HT-29 (cell line): ENCODE measurements at places on chromosomes 7 and 10. TPM values are rescaled to one million over a fixed set of nuclear protein-coding genes. Genes with fewer than 3 reads are reported as not detected.
A peak's percentile ranks its signal among the peaks of the same experiment; 100 is the strongest.

GRCh38 chr7:127245002-127245401 lies 7.7 kb downstream of the GRM8 start:
- DNase-seq: no peak

DNA sequence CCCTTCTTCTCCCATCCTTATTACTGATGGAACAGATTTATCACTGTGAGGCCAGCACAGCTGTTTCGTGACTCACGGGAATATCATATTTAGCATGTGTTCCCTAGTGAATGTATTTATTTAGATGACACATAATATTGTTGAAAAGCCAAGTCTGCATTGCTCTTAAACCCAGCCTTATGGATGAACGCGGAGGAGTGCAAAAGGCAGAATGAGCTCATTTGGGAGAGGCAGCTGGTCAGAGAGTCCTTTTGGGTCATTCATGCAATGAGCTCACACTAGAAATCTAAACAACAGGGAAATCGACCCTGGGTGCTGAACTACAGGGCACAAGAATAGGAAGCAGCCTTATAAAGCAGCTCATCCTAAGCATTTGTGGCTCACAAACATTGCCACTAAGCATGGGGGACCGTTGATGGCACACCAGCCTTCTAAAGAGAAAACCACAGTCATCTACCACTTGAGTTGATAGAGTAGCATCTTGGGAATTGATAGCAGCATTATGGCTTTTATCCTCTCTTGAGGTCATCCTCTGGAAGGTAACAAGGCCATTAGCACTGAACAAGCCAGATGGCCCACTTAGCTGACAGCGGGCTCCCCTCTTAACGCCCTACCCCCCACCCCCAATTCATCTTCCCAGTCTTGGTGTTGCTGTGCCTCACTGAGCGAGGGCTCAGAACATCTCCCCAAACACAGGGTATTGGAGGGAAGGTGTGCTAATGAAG lies 32.9 kb upstream of the SDK1 start:
- no peak for DNase-seq

DNA sequence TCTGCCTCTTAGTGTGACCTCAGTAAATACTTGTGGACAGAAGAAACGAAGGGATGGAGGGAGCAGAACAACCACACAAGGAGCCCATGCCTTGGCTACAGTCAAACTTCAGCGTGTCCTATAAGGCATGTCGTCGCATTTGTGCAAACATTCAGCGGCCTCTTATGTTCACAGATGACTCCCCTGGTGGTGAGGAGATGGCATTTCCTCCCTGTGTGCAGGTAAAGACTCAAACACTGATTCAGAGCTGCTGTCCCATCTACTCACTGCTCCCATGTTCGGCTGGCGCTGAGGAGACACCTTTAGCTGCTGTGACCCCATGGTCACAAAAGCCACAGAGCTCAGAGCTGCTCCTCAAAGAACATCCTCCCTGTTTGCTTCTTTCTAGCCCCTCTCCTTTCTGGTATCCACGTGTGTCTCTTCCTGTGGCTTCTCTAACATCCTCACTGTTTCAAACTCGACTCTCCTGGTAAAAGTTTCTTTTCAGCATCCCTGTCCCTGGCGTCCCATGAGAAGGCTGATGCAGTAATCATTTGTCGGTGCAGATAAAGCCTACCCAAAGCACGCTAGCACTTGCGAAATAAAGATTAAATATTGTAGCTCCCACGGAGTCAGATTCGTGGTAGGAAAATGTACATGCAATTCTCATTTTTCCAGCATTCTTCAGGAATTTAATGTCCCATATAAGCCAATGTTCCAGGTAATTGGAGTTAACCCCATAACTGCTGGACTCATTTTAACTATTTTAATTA lies 124.9 kb upstream of the NEBL start:
- DNase-seq: peak; percentile 8

GRCh38 chr7:132515181-132515580 lies 61.1 kb downstream of the PLXNA4 start:
- no peak for DNase-seq

DNA sequence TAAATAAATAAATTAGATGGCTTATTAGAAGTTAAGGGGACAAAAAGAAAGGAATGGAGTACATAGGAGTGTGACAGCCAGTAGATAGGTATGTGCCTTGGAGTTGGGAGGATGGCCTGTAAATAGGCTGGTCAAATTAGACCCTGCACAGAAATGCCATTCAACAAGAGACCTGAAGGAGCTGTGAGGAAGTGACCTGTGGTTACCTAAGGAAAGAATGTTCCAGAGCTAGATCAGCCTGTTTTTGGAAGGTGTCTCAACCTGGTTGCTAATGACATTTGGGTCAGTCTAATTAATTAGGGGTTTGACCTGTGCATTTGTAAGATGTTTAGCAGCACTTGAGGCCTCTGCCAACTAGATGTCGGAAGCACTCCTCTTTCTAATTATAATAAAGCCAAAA lies 315.3 kb upstream of the PLXDC2 start:
- no peak for DNase-seq

DNA sequence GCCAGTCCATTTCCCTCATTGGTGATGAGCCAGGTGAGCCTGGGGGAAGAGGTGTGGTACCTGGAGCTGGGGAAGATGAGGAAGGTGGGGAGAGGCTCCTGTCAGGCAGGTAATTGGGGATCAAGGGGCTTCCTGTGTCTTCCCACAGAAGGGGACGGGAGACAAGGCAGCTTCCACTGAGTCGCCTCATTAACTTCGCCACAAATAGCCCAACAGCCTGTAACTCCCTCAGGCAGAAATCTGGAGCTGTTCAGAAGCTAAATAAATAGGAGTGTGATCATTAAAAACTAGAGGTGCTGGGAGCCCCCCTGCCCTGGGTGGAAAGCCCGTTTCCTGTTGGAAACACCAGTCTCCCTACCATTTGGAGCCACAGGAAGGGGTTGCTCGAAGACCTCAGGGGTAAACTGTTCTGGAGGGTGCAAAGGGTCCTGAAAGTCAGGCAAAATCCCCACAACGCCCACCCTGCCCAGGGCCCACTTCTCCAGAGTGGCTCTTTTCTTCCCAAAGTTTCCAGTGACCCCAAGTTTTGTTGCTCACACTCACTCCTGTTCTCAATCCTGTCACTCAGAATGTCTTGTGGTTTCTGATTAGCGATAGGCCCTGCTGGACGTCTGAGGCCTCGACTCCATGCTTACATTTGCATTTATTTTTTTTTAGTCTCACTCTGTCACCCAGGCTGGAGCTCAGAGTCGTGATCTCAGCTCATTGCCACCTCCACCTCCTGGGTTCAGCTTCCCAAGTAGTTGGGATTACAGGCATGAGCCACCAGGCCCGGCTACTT lies 25.7 kb downstream of the UNC5B start:
- DNase-seq: no peak

DNA sequence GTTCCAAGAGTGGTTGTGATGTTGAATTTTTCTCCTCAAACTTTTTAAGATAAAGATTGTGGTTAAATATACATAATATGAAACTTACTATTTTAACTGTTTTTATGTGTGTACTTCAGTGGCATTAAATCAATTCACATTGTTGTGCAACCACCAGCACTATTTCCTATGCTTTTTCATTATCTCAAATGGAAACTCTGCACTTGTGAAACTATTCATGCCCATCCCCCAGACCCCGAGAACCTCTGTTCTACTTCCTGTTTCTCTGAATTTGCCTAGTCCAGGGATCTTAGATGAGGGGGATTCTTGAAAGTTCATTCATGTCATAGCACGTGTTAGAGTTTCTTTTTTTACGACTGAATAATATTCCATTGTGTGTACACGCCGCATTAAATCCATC lies 67.0 kb downstream of the WDR37 start:
- no peak for DNase-seq

GRCh38 chr7:79984210-79984609 lies 150.4 kb upstream of the GNAI1 start:
- no peak for DNase-seq

DNA sequence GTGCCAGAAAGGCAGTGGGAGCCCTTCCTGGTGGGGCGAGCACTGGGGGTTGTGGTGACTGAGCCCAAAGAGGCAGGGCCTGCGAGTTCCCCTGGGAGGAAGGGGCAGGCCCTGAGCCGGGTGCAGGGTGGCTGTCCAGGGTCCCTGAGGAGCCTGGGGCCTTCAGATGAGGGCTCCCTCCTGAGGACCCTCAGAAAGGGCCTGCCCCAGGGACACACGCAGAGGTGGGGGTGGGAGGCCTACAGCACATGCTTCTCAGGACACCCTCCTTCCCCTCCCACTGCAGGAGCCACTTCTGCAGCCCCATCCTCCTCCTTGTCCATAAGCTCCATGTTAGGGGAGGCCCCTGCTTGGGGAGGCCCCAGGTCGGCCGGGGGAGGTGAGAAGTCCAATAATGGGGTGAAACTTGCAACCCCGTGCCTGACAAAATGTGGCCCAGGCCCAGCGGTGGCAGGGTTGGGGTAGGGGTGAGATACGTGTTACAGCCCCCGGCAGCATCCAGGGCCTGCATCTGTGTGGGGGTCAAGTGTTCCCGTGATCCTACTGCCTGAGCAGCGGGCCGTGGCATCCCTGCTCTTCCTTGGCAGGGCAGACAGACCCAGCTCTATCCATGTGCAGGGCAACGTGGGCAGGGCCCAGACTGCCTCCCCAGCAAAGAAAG lies 31.8 kb upstream of the RET start:
- DNase-seq: no peak

DNA sequence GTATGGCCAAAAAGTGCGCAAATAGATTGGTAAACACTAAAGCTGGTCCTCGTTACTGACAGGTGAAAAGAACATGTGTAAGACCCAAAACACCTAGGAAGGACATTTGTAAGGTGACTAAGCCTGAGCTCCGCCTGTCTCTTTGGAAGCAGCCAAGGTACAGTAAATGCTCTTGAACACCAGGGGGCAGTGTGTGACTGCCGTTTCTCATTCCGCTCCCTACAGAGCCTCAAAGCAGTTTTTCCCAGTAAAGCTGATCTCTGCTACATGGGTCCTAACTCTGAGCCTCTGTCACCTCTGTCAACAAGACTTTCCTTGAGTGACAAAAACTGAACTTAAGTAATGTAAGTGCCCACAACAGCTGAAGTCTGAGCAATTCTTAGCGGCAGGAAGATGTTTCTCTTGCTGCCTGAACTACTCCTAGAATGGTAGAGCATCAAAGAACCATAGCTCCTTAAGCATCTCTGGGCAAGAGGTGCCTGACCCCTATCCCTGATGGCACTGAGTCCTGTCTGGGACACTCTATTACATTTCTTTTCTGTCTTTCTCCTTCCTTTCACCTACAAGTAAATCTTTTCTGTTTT lies 238.0 kb upstream of the INHBA start:
- peak; percentile 85 for DNase-seq

GRCh38 chr10:15725603-15726002 lies 5.9 kb upstream of the ITGA8 start:
- peak; percentile 42 for DNase-seq

PGAM2 gene
- total RNA-seq: 0.56 TPM in 1 of 2 replicates, not detected in the other

PTPRN2 gene
- total RNA-seq: 0.52 and 1.7 TPM in 2 replicates

BTAF1 gene
- total RNA-seq: 19.3 and 23.2 TPM in 2 replicates

PRSS37 gene
- total RNA-seq: not detected in 2 replicates

TEX47 gene
- not detected in 2 replicates for total RNA-seq

NCAPG2 gene
- 37.7 and 40.5 TPM in 2 replicates for total RNA-seq
